ENCODE measurements at places on chromosomes 3 and 15. TPM values are rescaled to one million over a fixed set of nuclear protein-coding genes. Genes with fewer than 3 reads are reported as not detected.

WDR53 gene
- 3.4 TPM for polyA plus RNA-seq

MESD gene
- 24.0 TPM for polyA plus RNA-seq

CCDC14 gene
- polyA plus RNA-seq: 6.8 TPM

ATP10A gene
- 0.26 TPM for polyA plus RNA-seq

COL6A5 gene
- polyA plus RNA-seq: not detected

PLA2G4F gene
- not detected for polyA plus RNA-seq

ISG20 gene
- polyA plus RNA-seq: 14.1 TPM

GOLGA6B gene
- 0.03 TPM for polyA plus RNA-seq

SMCO1 gene
- polyA plus RNA-seq: not detected

ITIH4 gene
- 3,354 TPM for polyA plus RNA-seq

DLEC1 gene
- polyA plus RNA-seq: 0.43 TPM

ARHGEF26 gene
- 11.6 TPM for polyA plus RNA-seq

RAD51 gene
- 0.87 TPM for polyA plus RNA-seq

TMCO5A gene
- polyA plus RNA-seq: not detected

CDC25A gene
- polyA plus RNA-seq: 0.18 TPM

IREB2 gene
- 8.9 TPM for polyA plus RNA-seq

BSN gene
- polyA plus RNA-seq: 0.32 TPM

SGO1 gene
- polyA plus RNA-seq: 0.74 TPM

ZNF502 gene
- polyA plus RNA-seq: 0.89 TPM

EXOSC7 gene
- 15.5 TPM for polyA plus RNA-seq

LIPC gene
- 60.1 TPM for polyA plus RNA-seq

ZPLD1 gene
- polyA plus RNA-seq: 0.03 TPM

SNTN gene
- polyA plus RNA-seq: not detected

SH2D7 gene
- not detected for polyA plus RNA-seq

RTP3 gene
- 18.1 TPM for polyA plus RNA-seq

SIDT1 gene
- 0.08 TPM for polyA plus RNA-seq

BCL2A1 gene
- 0.71 TPM for polyA plus RNA-seq

OIP5 gene
- 0.65 TPM for polyA plus RNA-seq

USF3 gene
- 12.1 TPM for polyA plus RNA-seq

LTK gene
- 1.4 TPM for polyA plus RNA-seq

EFHB gene
- 0.05 TPM for polyA plus RNA-seq

INKA1 gene
- 1.2 TPM for polyA plus RNA-seq

CCDC80 gene
- polyA plus RNA-seq: 0.17 TPM

TRH gene
- polyA plus RNA-seq: not detected
